Lower lobe of right lung (tissue), 2 donors: ENCODE measurements at places on chromosomes 4 and X. TPM values are rescaled to one million over a fixed set of nuclear protein-coding genes. Genes with fewer than 3 reads are reported as not detected.

The DHRSX gene
- total RNA-seq = 31.9 TPM

The EREG gene
- total RNA-seq = 1.1 TPM

The GSPT2 gene
- total RNA-seq = 7.7 TPM

GRCh38 chr4:55865228-55865806 lies 11.9 kb downstream of the EXOC1 start:
- DNase-seq = no peak

GRCh38 chr4:8002525-8003309 lies 63.1 kb upstream of the AFAP1 start:
- no peak for DNase-seq

The HTRA3 gene
- total RNA-seq = 15.5 TPM

The P2RY4 gene
- 0.38 TPM for total RNA-seq

The OPRPN gene
- not detected for total RNA-seq

The FGB gene
- 0.95 TPM for total RNA-seq

- DNase-seq = no peak
Measured at GRCh38 chr4:24770667-24771066, 24.7 kb upstream of the SOD3 start.

DNA sequence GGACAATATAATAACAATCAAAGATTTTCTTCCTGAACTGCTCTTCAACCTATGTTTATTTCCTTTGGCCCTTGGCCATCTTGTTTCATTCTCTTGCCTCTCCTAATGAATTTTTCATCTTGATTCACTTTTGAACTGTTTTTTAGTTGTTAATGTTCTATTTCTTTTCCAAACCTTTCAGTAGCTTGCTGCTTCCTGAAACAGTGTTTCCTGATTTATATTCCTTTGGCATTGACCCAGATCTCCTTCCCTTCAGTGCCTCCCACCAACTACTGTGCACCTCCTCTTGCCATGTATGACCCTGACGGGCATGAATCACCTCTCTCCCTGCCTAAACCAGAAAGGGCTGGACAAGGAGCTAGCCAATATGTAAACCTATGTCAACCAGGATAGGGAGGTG lies 25.6 kb upstream of the SPP1 start:
- no peak for DNase-seq

The SMIM31 gene
- 0.83 TPM for total RNA-seq

GRCh38 chr4:125084608-125085007 lies 230.1 kb upstream of the FAT4 start:
- DNase-seq = no peak

DNA sequence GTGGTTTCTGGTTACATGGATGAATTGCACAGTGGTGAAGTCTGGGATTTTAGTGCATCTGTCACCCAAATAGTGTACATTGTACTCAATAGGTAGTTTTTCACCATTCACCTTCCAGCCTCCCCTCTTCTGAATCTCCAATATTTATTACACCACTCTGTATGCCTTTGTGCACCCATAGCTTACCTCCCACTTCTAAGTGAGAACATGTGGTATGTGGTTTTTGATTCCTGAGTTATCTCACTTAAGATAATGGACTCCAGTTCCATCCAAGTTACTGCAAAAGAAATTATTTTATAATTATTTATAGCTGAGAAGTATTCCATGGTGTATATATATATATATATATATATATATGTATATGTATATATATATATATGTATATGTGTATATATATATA lies 155.8 kb downstream of the HHIP start:
- no peak for DNase-seq

DNA sequence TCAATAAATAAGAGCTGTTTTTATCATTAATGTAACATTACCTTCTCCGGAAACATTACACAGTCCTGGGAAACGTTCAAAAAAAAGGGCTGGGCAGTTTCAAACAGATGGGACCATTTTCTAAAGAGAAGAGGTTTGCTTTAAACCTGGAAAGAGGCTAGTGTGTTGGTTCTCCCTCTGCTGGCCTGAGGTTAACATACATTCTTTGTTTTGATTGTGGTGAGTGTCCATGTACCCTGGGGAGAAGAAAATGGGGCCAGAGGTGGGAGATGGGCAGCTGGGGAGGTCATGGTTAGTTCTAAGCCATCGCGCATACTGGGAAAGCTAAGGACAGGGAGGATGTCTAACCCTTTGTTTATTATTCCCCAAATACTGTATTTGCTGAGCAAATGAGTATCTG lies 194.7 kb downstream of the CPEB2 start:
- DNase-seq = no peak

The AKAP4 gene
- not detected for total RNA-seq

DNA sequence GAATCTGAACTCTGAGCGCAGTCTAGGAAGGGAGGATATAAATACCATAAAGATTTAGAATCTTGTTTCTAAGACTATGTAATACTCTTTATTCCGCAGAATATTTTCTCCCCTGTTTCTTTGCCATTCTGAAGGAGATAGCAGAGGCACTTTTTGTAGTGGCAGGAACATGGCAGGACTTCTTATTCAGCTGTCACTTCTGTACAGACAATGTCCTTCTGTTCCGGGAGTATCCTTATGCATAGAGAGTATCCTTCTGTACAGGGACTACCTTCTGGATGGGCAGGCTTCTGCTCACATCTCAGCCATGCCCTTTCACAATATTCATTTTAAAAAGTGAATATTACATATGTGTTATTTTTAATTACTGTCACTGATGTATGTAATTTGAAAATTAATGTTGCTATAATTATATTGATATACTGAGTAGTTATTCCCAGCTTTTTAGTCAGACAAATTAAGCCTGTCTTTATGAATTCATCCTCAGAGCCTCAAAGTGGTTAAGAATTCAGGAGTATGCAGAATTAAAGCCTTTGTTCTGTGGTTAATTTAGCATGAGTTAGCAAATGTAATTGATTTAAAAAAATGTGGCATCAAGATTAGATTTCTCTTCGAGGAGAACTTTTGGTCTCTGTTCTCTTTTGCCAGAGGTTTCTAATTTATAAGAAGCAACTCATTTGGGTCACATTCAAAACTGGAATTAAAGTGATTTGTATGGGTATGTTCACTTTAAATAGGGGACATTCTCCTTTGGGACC lies 174.4 kb downstream of the FHIP1A start:
- DNase-seq = no peak

DNA sequence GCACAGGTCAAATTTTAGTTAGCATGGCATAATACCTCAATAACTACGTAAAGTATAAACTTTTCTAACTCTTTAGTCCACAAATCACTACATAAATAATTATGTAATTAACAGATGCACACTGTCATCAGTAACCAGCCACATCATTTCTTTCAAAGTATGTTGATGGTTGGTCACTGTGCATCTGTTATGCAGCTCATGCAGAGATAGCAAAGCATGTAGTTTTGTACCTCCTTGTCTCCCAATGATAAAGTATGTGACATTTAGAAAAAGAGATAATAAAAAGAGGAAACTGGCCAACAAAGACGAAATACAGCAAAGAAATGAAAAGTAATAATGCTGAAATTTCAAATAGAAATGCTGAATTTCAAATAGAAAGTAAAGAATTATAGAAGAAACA lies 2.9 kb downstream of the LAMTOR3 start:
- DNase-seq = no peak

The CSAG2 gene
- not detected for total RNA-seq

DNA sequence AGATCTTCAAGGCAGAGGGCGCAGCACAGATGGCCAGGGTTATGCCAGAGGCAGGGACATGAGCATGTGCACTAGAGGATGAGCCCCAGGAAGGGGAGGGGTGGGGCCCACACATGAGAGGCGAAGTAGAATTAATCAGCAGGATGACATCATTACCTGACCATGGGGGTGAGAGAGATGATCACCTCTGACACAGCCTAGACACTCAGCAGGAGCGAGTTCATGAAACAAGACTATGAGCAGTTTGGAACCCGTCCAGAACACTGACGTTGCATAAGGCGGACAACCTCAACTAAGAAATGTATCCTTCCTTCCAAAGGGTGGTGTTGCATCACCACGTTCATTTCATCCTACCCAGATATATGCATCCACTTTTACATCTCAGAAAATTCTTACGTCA lies 446.7 kb upstream of the TENM3 start:
- no peak for DNase-seq

- no peak for DNase-seq
Measured at GRCh38 chr4:15901007-15901406, 37.5 kb downstream of the FGFBP1 start.

The SMARCA1 gene
- 23.2 TPM for total RNA-seq

DNA sequence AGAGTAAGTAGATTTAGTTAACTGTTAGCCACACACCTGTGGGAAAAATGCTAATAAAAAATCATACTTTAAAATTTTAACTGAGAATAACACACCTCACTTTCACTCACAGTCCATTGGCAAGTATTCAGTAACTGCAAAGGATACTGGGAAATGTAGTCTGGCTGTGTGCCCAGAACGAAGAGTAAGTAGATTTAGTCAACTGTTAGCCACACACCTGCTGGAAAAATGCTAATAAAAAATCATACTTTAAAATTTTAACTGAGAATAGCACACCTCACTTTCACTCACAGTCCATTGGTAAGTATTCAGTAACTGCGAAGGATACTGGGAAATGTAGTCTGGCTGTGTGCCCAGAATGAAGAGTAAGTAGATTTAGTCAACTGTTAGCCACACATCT lies 178.4 kb upstream of the NWD2 start:
- no peak for DNase-seq

DNA sequence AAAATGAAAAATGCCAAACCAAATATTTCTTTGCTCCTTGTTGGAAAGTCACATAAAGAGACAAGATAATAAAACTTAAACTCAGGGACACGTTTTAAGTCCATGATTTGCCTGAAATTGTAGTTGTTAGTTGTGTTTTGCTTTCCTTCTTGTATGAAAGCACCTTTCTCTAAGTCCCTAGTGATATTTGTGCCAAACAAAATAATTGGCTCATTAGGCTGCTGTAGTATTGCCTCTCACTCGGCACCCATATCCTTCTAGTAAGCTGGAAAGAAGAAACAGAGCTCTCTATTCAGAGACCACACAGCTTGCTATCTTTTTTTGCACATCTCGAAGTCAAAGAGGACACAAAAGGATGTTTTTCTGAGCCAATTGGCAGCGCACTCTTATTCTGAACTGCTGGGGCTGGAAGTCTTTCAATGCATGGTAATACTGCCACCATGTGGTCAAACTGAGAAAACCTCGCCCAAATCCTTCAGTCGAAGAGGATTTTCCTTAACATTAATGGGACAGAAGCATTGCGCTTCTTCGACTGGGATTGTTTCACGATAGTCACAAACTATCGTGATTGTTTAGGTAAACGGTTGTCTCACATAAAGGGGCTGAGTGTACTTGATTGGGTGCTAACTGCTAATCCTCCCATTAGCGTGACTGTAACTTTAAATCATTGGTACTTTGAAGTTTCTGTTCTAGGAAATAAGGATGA lies 571.9 kb upstream of the LCORL start:
- DNase-seq = no peak
